ENCODE measurements at places on chromosomes 3 and 15. TPM values are rescaled to one million over a fixed set of nuclear protein-coding genes. Genes with fewer than 3 reads are reported as not detected.

Gene MLF1
- total RNA-seq = 7.9 TPM

Gene KNG1
- total RNA-seq = not detected

Gene ITGB5
- total RNA-seq = 88.3 TPM

Gene ADCY5
- not detected for total RNA-seq

Gene EXOG
- 11.6 TPM for total RNA-seq

Gene C3orf20
- not detected for total RNA-seq

Gene EIF2B5
- 52.3 TPM for total RNA-seq

Gene SQOR
- total RNA-seq = 19.2 TPM

Gene ILDR1
- total RNA-seq = not detected

Gene ITGA11
- under 0.01 TPM for total RNA-seq

Gene CLSTN2
- not detected for total RNA-seq

Gene ERICH6
- total RNA-seq = not detected

Gene ARHGEF26
- 0.97 TPM for total RNA-seq

Gene RHOV
- 0.15 TPM for total RNA-seq

Gene COLQ
- total RNA-seq = 0.46 TPM

Gene TNFAIP8L3
- total RNA-seq = 10.2 TPM

Gene CCDC54
- total RNA-seq = not detected

Gene USP50
- not detected for total RNA-seq

Gene CPA3
- 13.0 TPM for total RNA-seq

Gene RASL12
- not detected for total RNA-seq

Gene SMARCC1
- total RNA-seq = 29.6 TPM

Gene TGM4
- total RNA-seq = not detected

Gene RFC4
- 42.6 TPM for total RNA-seq

Gene ADGRG7
- total RNA-seq = not detected

Gene GABRB3
- total RNA-seq = 0.32 TPM

Gene BCHE
- 36.5 TPM for total RNA-seq

Gene GAP43
- not detected for total RNA-seq

Gene PARL
- total RNA-seq = 36.9 TPM

Gene VIPR1
- total RNA-seq = 0.32 TPM

Gene LMCD1
- total RNA-seq = 16.1 TPM
